ENCODE measurements at places on chromosomes 11 and 22. TPM values are rescaled to one million over a fixed set of nuclear protein-coding genes. Genes with fewer than 3 reads are reported as not detected.
A peak's percentile ranks its signal among the peaks of the same experiment; 100 is the strongest.

GRCh38 chr11:107996006-107996776 is 12.5 kb upstream of the CUL5 start:
- H3K4me1 ChIP-seq, result 0 out of 2 replicates have a peak, but pooled peaks cover 9% of the 10 kb centered on the region
- H3K27ac ChIP-seq, result no peak overlapping the region

GRCh38 chr22:31122532-31123291 is at the start of gene INPP5J:
Gene INPP5J (plus strand): TSS chr22:31122966. CDS start chr22:31123015, 49 bp downstream.
- H3K27me3 ChIP-seq, result no peaks in the 10 kb centered on the region
- peak within 1 kb of the TSS; percentile 56 for H3K4me3 ChIP-seq
- no peaks in the 10 kb centered on the region for H3K36me3 ChIP-seq
- no peak within 1 kb of the TSS for H3K27ac ChIP-seq
- peaks cover 6% of the 10 kb centered on the region for H3K4me1 ChIP-seq
- no peak for DNase-seq

GRCh38 chr22:19515654-19516377 is 8.4 kb downstream of the CLDN5 start:
- no peak overlapping the region for H3K27ac ChIP-seq
- no peak overlapping the region for H3K4me3 ChIP-seq
- H3K4me1 ChIP-seq, result no peaks in the 10 kb centered on the region
- H3K27me3 ChIP-seq, result no peaks in the 10 kb centered on the region

GRCh38 chr22:27987557-27987956 is 68.5 kb upstream of the PITPNB start:
- H3K36me3 ChIP-seq, result no peaks in the 10 kb centered on the region
- no peak for DNase-seq
- no peak overlapping the region for H3K4me3 ChIP-seq
- no peaks in the 10 kb centered on the region for H3K27me3 ChIP-seq

DNA sequence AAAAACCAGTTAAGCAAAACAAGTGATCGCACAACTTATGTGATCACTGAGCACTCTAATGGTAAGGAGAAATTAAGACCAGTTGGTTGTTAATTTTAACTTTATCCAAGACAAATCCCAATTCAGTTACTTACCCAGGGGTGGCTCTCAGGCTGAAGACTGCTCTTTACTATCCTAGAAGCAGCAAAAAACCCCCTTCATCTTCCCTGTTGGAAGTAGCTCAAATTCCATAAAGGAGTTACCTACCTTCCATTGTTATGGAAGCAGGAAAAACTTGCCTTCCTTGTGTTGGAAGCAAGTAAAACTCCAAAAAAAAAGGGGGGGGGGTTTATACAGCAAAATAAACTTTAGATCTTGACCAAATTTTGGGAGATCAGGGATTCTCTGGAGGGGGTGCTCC is 5.2 kb upstream of the MRPL16 start:
- peak overlapping the region; percentile 82 for H3K27ac ChIP-seq
- no peaks in the 10 kb centered on the region for H3K27me3 ChIP-seq
- H3K36me3 ChIP-seq, result no peaks in the 10 kb centered on the region

GRCh38 chr11:94938095-94939055 is 35.0 kb downstream of the CWC15 start:
- H3K36me3 ChIP-seq, result no peaks in the 10 kb centered on the region
- H3K27me3 ChIP-seq, result no peaks in the 10 kb centered on the region
- no peak overlapping the region for H3K27ac ChIP-seq
- peaks cover 6% of the 10 kb centered on the region for H3K4me1 ChIP-seq

DNA sequence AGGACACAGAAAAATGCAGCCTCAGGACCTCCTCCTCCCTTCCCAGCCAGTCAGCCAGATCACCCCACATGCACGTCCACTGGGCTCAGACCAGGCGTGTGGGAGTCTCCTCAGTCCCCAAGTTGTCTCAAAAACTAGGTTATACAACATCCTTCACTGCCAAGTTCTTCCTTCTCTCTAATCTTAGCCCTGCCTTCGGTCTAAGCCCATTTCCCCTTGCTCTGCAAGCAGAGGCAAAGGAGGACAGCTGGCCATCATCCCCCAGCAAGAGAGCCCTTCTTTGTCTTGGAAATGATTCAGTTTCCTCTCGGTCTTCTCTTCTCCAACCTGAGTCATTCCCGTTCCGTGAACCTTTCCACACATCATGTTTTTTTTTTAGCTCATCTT is 14.0 kb upstream of the NRGN start:
- H3K27ac ChIP-seq, result no peak overlapping the region
- peaks cover 40% of the 10 kb centered on the region for H3K27me3 ChIP-seq
- no peaks in the 10 kb centered on the region for H3K36me3 ChIP-seq
- H3K4me1 ChIP-seq, result peaks cover 8% of the 10 kb centered on the region
- H3K4me3 ChIP-seq, result no peak overlapping the region
- no peak for DNase-seq

DNA sequence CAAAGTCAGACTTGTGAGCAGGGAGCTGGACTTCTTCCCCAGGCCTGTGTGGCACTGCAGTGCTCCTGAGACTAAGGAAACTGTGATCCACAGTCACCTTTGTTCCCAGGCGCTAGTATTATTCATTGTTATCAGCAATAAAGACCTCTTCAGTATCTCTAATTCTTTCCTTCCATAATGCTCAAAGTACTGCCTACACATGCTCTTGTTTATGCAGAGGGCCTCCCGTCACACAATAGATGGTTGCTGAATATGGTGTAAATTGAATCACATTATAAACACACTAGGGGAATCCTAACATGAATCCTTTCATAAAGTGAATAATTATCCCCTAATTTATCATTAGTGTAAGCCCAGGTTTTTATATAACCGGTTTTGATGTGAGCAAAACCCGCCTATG is 493.3 kb downstream of the BUD13 start:
- H3K27ac ChIP-seq, result no peak overlapping the region
- DNase-seq, result no peak
- H3K4me1 ChIP-seq, result no peaks in the 10 kb centered on the region
- H3K36me3 ChIP-seq, result no peaks in the 10 kb centered on the region
- no peaks in the 10 kb centered on the region for H3K27me3 ChIP-seq
- H3K4me3 ChIP-seq, result no peak overlapping the region

DNA sequence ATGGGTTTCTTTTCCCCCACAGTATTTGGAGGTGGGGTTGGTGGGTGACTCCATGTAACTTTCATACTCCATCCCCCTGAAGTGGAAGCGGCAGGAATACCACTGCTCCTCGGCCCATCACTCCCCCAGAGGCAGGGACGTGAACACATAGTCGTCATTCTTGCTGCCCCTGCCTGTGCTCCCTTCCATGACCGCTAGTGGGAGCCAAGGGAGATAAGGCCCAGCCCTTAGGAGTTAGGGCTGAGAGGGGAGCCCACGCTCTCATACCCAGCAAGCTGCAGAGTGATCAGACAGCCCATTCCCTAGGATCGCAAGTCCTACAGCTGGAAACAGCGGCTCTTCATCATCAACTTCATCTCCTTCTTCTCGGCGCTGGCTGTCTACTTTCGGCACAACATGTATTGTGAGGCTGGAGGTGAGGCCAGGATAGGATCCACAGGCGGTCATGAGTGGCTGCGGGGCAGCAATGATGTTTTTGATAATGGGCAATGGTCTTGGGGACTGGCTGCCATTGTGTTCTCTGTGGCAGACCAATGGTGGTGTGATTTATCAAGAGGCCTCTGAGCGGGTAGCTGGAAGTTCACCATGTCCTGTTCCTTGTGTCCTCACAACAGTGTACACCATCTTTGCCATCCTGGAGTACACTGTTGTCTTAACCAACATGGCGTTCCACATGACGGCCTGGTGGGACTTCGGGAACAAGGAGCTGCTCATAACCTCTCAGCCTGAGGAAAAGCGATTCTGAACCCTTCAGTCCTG is 15.9 kb downstream of the RHOG start:
- DNase-seq, result peak; percentile 96
- peaks cover 14% of the 10 kb centered on the region for H3K36me3 ChIP-seq
- no peak overlapping the region for H3K4me3 ChIP-seq
- H3K4me1 ChIP-seq, result peaks cover 32% of the 10 kb centered on the region
- peak overlapping the region; percentile 22 for H3K27ac ChIP-seq

- no peaks in the 10 kb centered on the region for H3K4me1 ChIP-seq
- no peaks in the 10 kb centered on the region for H3K27me3 ChIP-seq
- no peak for DNase-seq
These were observed 7.6 kb downstream of the CYB5R2 start for GRCh38 chr11:7665473-7666291.

DNA sequence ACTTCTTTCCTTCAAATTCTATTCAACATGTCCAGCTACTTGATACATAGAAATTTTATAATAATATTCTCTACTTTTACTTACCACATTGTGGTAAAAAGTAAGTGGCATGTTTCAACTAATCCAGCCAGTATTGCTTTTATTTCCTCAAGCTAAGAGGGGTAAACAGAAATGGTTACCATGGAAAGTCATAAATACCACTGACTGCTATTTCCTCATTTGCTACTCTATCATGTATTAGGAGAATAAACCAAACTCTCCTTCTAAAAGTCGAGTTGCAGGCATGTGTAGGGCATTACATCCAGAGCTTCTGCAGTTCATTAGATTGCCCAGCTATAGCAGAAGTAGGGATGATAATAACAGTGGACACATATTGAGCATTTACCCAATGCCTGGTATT is 208.4 kb downstream of the MAML2 start:
- H3K4me1 ChIP-seq, result no peaks in the 10 kb centered on the region
- no peak overlapping the region for H3K4me3 ChIP-seq
- DNase-seq, result no peak
- no peaks in the 10 kb centered on the region for H3K36me3 ChIP-seq
- no peak overlapping the region for H3K27ac ChIP-seq

DNA sequence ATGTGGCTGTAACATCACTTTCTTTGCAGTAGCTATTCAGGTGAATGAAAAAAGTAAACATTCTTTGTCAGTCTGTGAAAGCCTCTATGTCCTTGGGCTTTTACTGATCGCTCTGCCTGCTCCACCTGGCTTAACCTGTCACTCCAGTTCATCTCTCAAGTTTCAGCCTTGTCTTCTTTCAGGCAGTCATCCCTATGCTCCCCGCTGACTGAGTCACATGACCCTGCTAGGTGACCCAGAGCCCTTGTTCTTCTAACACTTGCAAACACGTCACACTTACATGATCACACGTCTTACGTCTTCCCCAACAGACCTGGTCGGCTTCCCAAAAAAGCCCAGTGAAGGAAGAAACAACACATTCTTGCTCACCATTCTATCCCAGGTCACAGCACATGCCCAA is 499.3 kb upstream of the TENM4 start:
- H3K27me3 ChIP-seq, result no peaks in the 10 kb centered on the region
- H3K4me1 ChIP-seq, result no peaks in the 10 kb centered on the region
- H3K4me3 ChIP-seq, result no peak overlapping the region
- no peaks in the 10 kb centered on the region for H3K36me3 ChIP-seq
- no peak overlapping the region for H3K27ac ChIP-seq
- no peak for DNase-seq

- H3K36me3 ChIP-seq, result no peaks in the 10 kb centered on the region
- H3K4me3 ChIP-seq, result no peak overlapping the region
These were observed 150.9 kb upstream of the TTC12 start for GRCh38 chr11:113163291-113164030.

GRCh38 chr22:29954203-29954855 is 71.4 kb downstream of the MTMR3 start:
- no peak for DNase-seq
- no peaks in the 10 kb centered on the region for H3K36me3 ChIP-seq
- no peaks in the 10 kb centered on the region for H3K27me3 ChIP-seq
- no peaks in the 10 kb centered on the region for H3K4me1 ChIP-seq
- H3K27ac ChIP-seq, result no peak overlapping the region

DNA sequence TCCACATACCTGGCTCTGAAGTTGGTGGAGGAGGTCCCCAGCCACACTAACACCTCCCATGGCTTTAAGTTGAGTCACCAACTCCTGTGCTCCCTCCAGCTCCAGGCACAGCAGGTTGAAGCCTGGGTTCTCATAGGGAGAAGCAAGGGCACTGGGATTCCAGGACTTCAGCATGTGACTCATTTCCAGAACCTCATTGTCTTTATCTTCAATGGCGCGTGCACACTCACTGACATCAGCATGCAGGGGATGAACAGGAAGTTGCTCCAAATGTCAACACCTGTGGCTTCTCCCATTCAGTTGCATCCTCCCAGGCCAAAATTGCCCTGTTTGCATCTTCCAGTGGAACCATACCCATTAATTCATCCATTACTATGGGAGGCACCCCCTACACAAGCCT is 5.8 kb upstream of the UBQLNL start:
- H3K27ac ChIP-seq, result no peak overlapping the region
- DNase-seq, result no peak
- H3K4me3 ChIP-seq, result no peak overlapping the region

The IGLL1 gene
- total RNA-seq, result not detected

The PLET1 gene
- total RNA-seq, result not detected

The HARBI1 gene
- 4.3 TPM for total RNA-seq

The BCO2 gene
- 0.82 TPM for total RNA-seq

The LARGE2 gene
- 111 TPM for total RNA-seq

The IL10RA gene
- total RNA-seq, result 0.31 TPM

The PDE2A gene
- 3.4 TPM for total RNA-seq

The MCAT gene
- total RNA-seq, result 15.8 TPM

The DBX1 gene
- total RNA-seq, result not detected

The MMP10 gene
- not detected for total RNA-seq

The OR8D1 gene
- not detected for total RNA-seq

The KCNK4 gene
- total RNA-seq, result not detected

The SLC22A8 gene
- total RNA-seq, result not detected

The USH1C gene
- 1.3 TPM for total RNA-seq

All from H1 (cell line).